ENCODE measurements at places on chromosomes 3 and 15. TPM values are rescaled to one million over a fixed set of nuclear protein-coding genes. Genes with fewer than 3 reads are reported as not detected.

Gene EFHB
- not detected for total RNA-seq

Gene TMEM212
- not detected for total RNA-seq

Gene KIF15
- total RNA-seq: 15.5 TPM

Gene CLDN11
- 272 TPM for total RNA-seq

Gene VILL
- 5.0 TPM for total RNA-seq

Gene MASP1
- 1.8 TPM for total RNA-seq

Gene C15orf62
- total RNA-seq: not detected

Gene SGO1
- total RNA-seq: 9.5 TPM

Gene GCHFR
- 4.2 TPM for total RNA-seq

Gene ACP3
- total RNA-seq: 4.7 TPM

Gene P2RY12
- total RNA-seq: not detected

Gene SLITRK3
- not detected for total RNA-seq

Gene FBXW12
- not detected for total RNA-seq

Gene CCR1
- not detected for total RNA-seq

Gene BSN
- total RNA-seq: 0.17 TPM

Gene NOX5
- total RNA-seq: not detected

Gene TRANK1
- total RNA-seq: 3.4 TPM

Gene CCR9
- total RNA-seq: not detected

Gene TLR9
- total RNA-seq: under 0.01 TPM

Gene RUVBL1
- total RNA-seq: 91.7 TPM

Gene NPTN
- 79.2 TPM for total RNA-seq

Gene SLC25A20
- 9.8 TPM for total RNA-seq

Gene PRTG
- 4.2 TPM for total RNA-seq

Gene SCAMP5
- 0.45 TPM for total RNA-seq

Gene FAM174B
- 0.84 TPM for total RNA-seq

Gene HCLS1
- 1.2 TPM for total RNA-seq

Gene NANOGP8
- total RNA-seq: not detected

Gene PTX3
- 276 TPM for total RNA-seq

Gene GATM
- 0.15 TPM for total RNA-seq

Gene GP9
- total RNA-seq: not detected

Gene IL17RD
- total RNA-seq: 2.0 TPM
